NCI-H82 (cell line): ENCODE measurements at places on chromosomes 3 and 15.
A peak's percentile ranks its signal among the peaks of the same experiment; 100 is the strongest.

GRCh38 chr3:191070201-191070600 lies 128.8 kb upstream of the OSTN start:
- no peak for DNase-seq

GRCh38 chr15:64112073-64112772 lies 16.4 kb downstream of the SNX1 start:
- DNase-seq, result no peak

GRCh38 chr3:104715972-104716371 lies 650.7 kb upstream of the ALCAM start:
- DNase-seq, result no peak

- no peak for DNase-seq
Measured at GRCh38 chr3:140424211-140424610, 253.7 kb upstream of the TRIM42 start.

GRCh38 chr3:160676547-160677303 lies at the start of gene ARL14:
ARL14 (plus strand) TSS chr3:160677160; CDS start chr3:160677347, 187 bp downstream.
- DNase-seq, result no peak

DNA sequence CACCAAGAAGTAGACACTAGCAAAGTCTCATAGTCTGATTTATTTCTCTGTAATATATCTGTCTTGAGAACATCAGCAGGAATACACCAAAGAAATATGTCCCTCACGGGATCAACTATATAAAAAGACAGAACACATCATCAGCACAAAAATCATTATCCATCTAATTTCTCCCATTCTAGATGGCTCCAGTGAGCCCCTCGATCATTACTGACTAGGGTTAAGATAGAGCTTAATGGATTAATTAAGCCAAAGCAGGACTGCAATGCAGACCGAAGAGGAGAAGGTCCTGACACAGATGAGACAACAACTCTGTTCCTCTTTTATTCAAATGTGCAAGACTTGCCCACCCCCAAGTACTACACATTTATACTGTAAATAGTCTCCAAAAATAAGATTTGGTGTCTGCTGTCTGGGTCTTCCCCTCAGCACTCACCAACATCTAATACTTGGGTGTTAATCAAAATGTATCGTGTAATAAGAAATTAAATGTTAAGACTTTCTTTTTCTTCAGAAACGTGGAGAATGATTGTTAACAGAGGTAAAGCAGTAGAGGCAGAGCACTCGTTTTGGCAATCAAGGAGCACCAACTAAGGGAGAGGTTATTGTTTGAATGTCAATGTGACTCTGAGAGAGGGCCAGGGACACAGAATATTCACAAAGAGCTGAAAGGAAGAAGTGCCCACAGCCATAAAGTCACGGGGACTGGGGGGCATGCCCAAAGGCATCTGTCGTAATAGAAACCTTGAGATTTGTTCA lies 133.6 kb downstream of the TIGIT start:
- DNase-seq, result peak; percentile 9

- DNase-seq, result no peak
Measured at GRCh38 chr3:150061288-150062024, 90.8 kb upstream of the PFN2 start.
